Body of pancreas (tissue), 4 donors: ENCODE measurements at places on chromosomes 4 and X. TPM values are rescaled to one million over a fixed set of nuclear protein-coding genes. Genes with fewer than 3 reads are reported as not detected.

- DNase-seq, result no peak
- H3K4me1 ChIP-seq, result no peaks in the 10 kb centered on the region
- H3K27ac ChIP-seq, result no peak overlapping the region
- H3K36me3 ChIP-seq, result no peaks in the 10 kb centered on the region
- H3K27me3 ChIP-seq, result no peaks in the 10 kb centered on the region
Observed at GRCh38 chr4:188455062-188455752, 316.0 kb downstream of the TRIML1 start.

The HTN3 gene
- not detected for total RNA-seq

GRCh38 chr4:36509845-36510244, 228.4 kb downstream of the DTHD1 start:
- H3K4me1 ChIP-seq, result no peaks in the 10 kb centered on the region
- no peak for DNase-seq
- H3K4me3 ChIP-seq, result no peak overlapping the region
- no peaks in the 10 kb centered on the region for H3K36me3 ChIP-seq
- H3K27me3 ChIP-seq, result no peaks in the 10 kb centered on the region
- H3K27ac ChIP-seq, result no peak overlapping the region

GRCh38 chrX:71542411-71542810, 9.5 kb downstream of the OGT start:
- H3K4me1 ChIP-seq, result peaks cover 48% of the 10 kb centered on the region
- H3K27me3 ChIP-seq, result no peaks in the 10 kb centered on the region
- H3K36me3 ChIP-seq, result no peaks in the 10 kb centered on the region
- H3K27ac ChIP-seq, result peak overlapping the region; percentile 62

DNA sequence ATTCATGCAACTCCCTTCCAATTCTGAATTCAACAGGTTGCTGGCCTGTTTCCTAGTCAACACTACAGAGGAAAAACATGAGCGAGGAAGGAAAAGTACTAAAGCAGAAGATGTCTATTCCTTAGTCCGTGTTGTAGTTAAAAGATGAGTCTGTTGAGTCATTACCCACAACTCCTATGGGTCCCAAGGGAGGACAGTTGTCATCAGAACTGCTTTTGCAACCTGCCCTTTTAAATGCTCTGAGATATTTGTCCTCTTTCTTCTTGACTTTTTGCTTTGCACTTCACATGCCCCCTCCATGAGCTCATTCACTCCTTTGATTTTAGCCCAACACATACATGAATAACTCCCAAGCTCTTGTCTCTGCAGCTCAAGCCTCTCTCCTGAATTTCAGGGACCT, 119.2 kb downstream of the CORIN start:
- no peak for DNase-seq
- H3K36me3 ChIP-seq, result no peaks in the 10 kb centered on the region
- no peak overlapping the region for H3K27ac ChIP-seq
- H3K4me1 ChIP-seq, result peaks cover 4% of the 10 kb centered on the region

- no peak for DNase-seq
- no peak overlapping the region for H3K27ac ChIP-seq
- H3K27me3 ChIP-seq, result no peaks in the 10 kb centered on the region
- H3K36me3 ChIP-seq, result no peaks in the 10 kb centered on the region
- H3K4me1 ChIP-seq, result peaks cover 16% of the 10 kb centered on the region
- no peak overlapping the region for H3K4me3 ChIP-seq
Observed at GRCh38 chr4:120070196-120070595, 3.5 kb upstream of the MAD2L1 start.

- H3K27me3 ChIP-seq, result no peaks in the 10 kb centered on the region
- H3K4me3 ChIP-seq, result no peak overlapping the region
- H3K4me1 ChIP-seq, result peaks cover 44% of the 10 kb centered on the region
- no peak overlapping the region for H3K27ac ChIP-seq
- DNase-seq, result no peak
Observed at GRCh38 chr4:40401631-40402030, 66.5 kb downstream of the CHRNA9 start.

The NFXL1 gene
- total RNA-seq, result 14.0 TPM

The NAA11 gene
- not detected for total RNA-seq

The PPEF1 gene
- total RNA-seq, result not detected

GRCh38 chr4:81519856-81520255, 48.1 kb upstream of the RASGEF1B start:
- no peaks in the 10 kb centered on the region for H3K27me3 ChIP-seq
- no peak overlapping the region for H3K27ac ChIP-seq
- no peaks in the 10 kb centered on the region for H3K4me1 ChIP-seq
- no peaks in the 10 kb centered on the region for H3K36me3 ChIP-seq
- no peak overlapping the region for H3K4me3 ChIP-seq

GRCh38 chr4:68366600-68366999, 16.7 kb upstream of the YTHDC1 start:
- no peak for DNase-seq
- no peaks in the 10 kb centered on the region for H3K4me1 ChIP-seq
- H3K4me3 ChIP-seq, result no peak overlapping the region
- no peak overlapping the region for H3K27ac ChIP-seq

GRCh38 chr4:54227256-54228055, 1.6 kb upstream of the PDGFRA start:
- H3K4me3 ChIP-seq, result no peak overlapping the region
- peak; percentile 8 for DNase-seq
- H3K27me3 ChIP-seq, result peaks cover 78% of the 10 kb centered on the region
- no peak overlapping the region for H3K27ac ChIP-seq
- H3K36me3 ChIP-seq, result no peaks in the 10 kb centered on the region

DNA sequence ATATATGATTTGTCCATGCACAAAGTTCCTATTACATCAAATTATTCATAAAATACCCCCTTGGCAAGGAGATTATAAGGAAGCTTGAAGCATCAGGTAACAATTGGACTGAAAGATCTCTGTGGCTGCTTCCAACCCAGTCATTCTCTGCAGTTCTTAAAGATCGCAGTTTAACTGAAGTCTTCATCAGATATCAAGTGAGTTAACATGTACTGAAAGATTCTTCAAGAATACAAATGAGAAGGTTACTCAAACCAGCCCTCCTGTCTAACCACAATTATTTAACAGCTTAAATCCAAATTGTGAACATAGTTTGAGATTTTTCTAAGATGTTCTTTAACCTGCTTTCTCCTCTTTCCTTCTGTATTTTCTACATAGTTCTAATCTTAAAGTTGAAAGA, 56.1 kb downstream of the SLC10A7 start:
- no peaks in the 10 kb centered on the region for H3K4me1 ChIP-seq
- DNase-seq, result no peak
- no peaks in the 10 kb centered on the region for H3K36me3 ChIP-seq
- no peak overlapping the region for H3K27ac ChIP-seq
- H3K4me3 ChIP-seq, result no peak overlapping the region

GRCh38 chrX:130606425-130606824, 204.6 kb downstream of the RBMX2 start:
- no peaks in the 10 kb centered on the region for H3K27me3 ChIP-seq
- no peaks in the 10 kb centered on the region for H3K4me1 ChIP-seq
- H3K4me3 ChIP-seq, result no peak overlapping the region
- H3K27ac ChIP-seq, result no peak overlapping the region
- no peaks in the 10 kb centered on the region for H3K36me3 ChIP-seq
- DNase-seq, result no peak

DNA sequence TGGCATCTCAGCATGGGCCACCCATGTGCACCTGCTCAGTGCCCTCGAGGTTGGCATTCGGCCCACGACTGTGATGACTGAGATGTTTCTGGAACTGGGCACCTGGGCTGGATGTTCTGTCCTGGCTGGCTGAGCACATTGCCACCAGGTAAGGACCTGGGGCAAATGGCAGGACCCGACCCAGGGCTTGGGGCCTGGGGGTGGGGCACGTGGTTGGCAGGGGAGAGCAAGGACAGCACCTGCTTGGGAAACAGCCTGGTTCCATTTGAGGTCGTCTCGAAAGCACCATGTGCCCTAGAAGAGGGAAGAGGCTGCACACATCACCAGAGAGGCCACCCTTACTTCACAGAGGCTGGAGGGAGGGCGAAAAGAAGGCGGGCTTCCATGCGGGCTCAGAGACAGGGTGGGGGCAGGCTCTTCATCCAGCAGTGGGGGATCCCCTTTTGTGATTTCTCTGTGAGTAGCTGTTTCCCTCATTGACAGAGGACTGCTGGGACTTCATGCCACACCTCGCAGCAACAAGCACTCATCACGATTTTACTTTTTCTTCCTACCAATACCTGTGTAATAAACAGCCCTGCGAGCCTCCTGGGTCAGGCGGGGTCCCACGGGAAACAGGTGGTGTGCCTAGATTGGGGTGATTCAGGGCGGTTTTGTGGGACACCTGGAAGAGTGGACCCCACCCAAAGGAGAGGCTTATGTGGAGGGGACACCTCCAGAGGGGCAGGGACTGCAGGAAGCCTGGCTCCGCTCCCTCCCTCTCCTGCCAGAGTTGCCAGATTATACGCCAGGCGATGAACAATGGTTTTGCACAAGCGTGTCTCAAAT, 12.0 kb downstream of the TMEM187 start:
- H3K36me3 ChIP-seq, result no peaks in the 10 kb centered on the region
- no peaks in the 10 kb centered on the region for H3K27me3 ChIP-seq
- peak; percentile 50 for DNase-seq

The F11 gene
- total RNA-seq, result 18.4 TPM

GRCh38 chr4:72568959-72569718, at the start of gene ADAMTS3:
TSS of gene ADAMTS3 (minus strand) at chr4:72569221. CDS start at chr4:72568762, 459 bp downstream.
- no peaks in the 10 kb centered on the region for H3K36me3 ChIP-seq
- no peak within 1 kb of the TSS for H3K27ac ChIP-seq
